ENCODE measurements at places on chromosomes 13 and 19.
A peak's percentile ranks its signal among the peaks of the same experiment; 100 is the strongest.

DNA sequence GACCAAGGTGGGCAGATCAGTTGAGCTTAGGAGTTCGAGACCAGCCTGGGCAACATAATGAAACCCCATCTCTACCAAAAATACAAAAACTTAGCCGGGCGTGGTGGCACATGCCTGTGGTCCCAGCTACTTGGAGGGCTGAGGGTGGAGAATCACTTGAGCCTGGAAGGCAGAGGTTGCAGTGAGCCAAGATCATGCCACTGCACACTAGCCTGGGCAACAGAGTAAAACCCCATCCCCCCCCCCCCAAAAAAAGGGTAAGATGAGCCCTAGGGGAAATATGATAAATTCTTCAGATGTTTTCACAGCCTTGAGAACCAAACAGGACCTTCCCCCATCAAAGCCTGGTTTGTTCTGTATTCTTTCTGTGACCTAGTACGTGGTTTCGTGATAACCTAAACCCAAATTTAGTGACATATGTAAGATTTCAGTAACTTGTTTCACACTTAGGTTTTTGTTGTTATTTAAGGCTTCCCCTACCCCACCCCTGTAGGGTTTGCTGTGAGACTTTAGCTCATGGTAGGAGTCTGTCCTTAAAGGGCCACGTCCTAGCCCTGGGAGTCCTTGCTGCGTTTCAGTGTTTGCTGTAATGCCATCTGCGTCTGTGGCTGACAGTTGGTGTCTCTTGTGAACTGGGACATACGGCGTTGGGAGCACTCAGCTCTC lies 49.6 kb downstream of the MYO9B start:
- peak; percentile 71 for DNase-seq

- DNase-seq = no peak
Measured at GRCh38 chr13:109748677-109749076, 37.7 kb downstream of the IRS2 start.

DNA sequence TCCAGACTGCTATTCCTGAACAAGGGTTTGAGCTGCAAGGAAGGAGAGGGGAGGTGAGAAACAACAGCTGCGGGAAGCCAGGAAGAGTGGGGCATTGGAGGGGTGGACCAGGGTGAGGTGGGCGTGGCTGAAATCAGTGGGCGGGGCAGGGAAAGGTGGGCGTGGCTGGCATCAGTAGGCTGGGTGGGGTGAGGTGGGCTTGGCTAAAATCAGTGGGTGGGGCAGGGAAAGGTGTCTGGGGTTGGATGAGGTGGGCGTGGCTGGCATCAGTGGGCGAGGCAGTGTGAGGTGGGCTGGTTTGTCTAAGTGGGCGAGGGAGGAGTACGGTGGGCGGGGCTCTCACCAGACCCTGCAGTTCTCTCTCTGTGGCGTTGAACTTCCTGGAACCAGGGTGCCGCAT lies 87.6 kb downstream of the MUC16 start:
- DNase-seq = no peak

GRCh38 chr13:64900039-64900438 lies 2330.1 kb downstream of the PCDH9 start:
- DNase-seq = no peak

- no peak for DNase-seq
Measured at GRCh38 chr13:85597790-85598500, 201.3 kb downstream of the SLITRK6 start.

DNA sequence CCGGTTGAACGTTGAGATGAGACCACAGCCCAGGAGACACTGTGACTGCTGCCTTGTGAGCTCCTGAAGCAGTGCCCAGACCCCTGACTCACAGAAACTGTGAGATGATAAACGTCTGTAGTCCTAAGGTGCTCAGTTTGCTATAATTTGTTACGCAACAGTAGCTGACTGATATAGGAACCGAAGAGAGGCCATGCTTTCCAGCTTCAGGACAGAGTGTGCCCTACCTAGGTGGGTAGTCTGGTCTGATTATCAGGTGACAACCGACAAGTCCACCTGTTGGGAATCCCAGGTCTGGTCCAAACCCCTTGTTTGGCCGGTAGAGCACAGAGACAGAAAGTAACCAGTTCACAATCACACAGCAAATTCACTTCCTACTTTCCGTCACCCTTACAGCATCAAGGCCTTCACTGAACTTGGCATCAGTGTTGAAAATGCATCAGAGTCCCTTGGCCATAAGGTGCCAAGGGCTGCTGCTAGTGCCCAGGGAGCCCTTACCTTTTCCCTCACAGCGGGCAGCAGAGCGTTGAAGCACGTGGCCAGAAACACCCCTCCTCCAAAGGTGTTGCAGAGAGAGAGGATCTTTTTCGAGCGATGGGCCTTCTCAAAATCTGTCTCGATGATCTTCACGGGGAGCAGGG lies 3.1 kb downstream of the SLC39A3 start:
- no peak for DNase-seq

GRCh38 chr13:99393791-99394735 lies 86.9 kb upstream of the GPR183 start:
- no peak for DNase-seq

GRCh38 chr13:67200183-67200582 lies 30.0 kb downstream of the PCDH9 start:
- DNase-seq = no peak

- peak; percentile 51 for DNase-seq
Measured at GRCh38 chr13:29561918-29562317, 33.6 kb downstream of the SLC7A1 start.

DNA sequence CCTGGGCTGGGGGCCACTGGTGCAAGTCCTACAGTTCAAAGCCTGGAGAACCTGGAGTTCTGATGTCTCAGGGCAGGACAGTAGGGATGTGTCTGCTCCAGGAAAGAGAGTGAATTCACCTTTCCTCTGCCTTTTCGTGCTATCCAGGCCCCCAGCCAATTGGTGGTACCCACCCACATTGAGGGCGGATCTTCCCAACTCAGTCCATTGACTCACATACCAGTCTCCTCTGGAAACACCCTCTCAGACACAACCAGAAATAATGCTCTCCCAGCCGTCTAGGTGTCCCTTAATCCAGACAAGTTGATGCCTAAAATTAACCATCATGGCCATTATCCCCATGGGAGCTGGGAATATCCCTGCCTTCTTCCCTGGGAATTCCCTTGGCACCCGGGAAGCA lies 38.8 kb upstream of the CHST8 start:
- no peak for DNase-seq

- no peak for DNase-seq
Measured at GRCh38 chr13:88937384-88937783, 1266.2 kb downstream of the SLITRK5 start.

DNA sequence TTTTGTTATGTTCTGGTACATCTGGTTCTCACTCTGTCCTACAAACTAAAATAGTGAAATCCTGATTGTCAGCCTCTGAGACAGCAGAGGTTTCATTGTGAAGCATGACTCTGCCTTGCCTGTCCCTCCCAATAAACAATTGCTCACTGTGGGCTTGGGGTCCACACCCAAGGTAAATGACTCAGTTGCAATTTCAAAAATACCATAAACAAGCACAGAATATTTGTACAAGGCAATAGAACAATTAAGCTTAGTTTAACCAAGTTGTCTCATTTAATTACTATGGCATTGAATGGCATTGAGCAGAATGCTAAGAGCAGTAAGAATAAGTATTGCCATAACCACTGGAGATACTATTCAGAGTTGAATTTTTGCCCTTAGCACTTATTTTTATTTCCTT lies 353.6 kb downstream of the SPRY2 start:
- DNase-seq = peak; percentile 38

DNA sequence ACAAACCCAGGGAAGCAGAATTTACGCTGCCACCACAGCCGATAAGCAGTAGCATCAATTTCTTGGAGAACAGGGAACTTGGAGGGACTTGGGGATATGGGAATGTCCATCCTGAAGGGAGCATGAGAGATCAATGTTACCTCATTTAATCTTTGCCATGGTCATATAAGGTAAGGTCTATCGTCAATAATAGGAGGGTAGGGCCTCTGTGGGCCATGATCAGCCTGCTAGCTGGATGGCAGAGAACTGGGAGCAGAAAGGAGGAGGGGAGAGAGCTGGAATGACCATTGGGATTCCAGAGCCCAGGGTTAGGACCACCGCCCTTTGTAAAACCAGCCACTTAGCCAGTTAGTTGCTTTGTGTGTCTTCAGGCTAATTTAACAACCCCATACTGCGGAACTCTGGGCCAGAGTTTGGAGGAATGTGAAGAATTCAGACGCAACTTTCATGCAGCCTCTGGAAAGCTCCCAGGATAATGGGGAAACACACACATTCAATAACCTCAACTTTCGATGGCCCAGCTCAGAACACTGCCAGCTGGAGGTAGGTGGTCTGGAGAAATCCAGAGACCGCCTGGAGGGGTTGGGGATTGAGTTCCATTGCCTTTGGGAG lies 40.3 kb downstream of the ZNF557 start:
- DNase-seq = no peak

GRCh38 chr13:51457086-51457815 lies 4.4 kb upstream of the INTS6 start:
- no peak for DNase-seq

DNA sequence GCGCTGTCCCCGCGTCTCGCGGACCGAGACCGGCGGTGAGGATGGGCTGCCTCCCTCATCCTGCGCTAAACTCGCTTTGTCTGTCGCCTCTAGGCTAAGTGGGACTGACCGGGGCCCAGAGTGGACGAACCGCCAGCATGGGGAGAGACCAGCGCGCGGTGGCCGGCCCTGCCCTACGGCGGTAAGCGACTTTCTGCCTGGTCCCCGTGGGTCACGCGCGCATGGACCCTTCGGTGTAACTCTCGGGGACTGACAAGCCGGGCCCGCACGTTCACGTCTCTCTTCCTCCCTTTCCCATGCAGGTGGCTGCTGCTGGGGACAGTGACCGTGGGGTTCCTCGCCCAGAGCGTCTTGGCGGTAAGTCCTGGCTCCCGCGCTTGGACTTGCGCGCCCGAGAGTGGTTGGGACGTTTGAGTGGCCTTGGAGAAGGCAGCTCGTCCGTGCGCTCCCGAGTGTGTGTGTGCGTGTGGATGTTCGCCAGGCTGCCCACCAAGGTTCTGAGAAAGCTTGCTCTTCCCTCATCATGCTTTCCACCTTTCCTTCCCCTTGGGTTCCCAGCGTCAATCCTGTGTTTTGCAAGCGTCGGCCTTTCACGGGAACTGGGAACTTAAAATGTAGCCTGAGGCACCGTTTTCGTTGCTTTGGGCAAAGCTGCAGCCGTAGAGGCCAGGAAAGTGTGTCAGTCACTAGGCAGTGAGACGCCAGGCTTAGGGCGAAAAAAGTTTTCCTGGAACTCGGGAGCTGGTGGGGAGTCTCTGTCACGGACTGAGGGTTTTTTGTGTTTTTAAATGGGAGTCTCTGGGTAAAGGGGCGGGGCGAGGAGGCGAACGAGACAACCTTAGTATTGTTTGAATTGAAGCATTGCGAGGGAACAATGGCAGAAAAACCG lies 927 bp downstream of the COL4A2 start:
- DNase-seq = peak; percentile 60

- no peak for DNase-seq
Measured at GRCh38 chr13:67283637-67284036, 53.5 kb upstream of the PCDH9 start.

- DNase-seq = no peak
Measured at GRCh38 chr13:77637588-77637987, 59.9 kb upstream of the SLAIN1 start.

GRCh38 chr13:71870100-71870499 lies 3.1 kb upstream of the DACH1 start:
- no peak for DNase-seq

GRCh38 chr13:101942535-101943157 lies 459.2 kb downstream of the FGF14 start:
- no peak for DNase-seq

DNA sequence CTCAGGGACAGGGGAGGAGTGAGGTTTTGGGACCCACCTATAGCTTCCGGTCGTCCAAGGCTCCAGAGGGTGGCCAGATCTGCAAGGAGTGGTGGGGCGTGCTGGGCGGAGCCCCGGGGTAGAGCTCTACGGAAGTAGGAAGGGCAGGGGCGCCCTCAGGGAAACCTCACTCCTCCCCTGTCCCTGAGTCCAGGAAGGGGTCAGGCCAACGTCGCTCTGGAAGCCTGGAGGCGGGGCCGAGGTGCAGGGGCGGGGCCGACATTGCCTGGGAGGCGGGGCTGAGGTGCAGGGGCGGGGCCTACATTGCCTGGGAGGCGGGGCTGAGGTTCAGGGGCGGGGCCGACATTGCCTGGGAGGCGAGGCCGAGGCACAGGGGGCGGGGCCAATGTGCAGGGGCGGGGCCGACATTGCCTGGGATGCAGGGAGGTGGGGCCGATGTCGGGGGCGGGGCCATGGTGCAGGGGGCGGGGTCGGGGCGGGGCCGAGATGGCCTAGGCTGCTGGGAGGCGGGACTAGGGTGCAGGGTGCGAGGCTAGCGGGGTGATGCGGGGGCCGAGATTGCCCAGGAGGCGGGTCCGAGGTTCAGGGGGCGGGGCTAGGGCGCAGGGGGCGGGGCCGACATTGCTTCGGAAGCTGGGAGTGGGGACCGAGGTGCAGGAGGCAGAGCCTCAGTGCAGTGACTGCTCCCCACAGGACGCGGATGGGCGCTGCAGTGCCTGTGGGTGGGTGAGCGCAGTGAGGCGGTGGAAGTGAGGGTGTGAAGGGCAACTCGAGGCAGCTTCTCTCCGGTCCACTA lies 4.9 kb upstream of the PALM start:
- DNase-seq = peak; percentile 23

GRCh38 chr19:3413796-3414327 lies 47.5 kb downstream of the NFIC start:
- DNase-seq = no peak

DNA sequence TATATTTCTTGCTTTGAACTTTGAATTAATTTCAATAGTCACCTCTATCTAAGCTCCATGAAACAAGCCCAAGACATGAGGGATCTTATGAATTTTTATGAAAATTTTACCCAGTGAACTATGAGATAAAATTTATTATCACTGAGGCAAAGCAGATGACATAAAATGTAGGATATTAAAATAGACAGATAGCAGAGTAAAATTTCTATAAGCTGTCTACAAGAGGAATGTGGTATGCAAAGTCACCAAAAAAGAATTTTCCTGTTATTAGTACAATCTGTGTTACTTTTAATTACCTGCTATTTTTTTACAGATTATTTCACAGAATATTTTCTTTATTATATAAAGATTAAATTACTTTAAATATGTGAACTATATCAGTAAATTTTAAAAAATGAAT lies 2312.6 kb downstream of the PCDH9 start:
- no peak for DNase-seq

GRCh38 chr19:12800923-12801465 lies 606 bp downstream of the PRDX2 start:
- no peak for DNase-seq

DNA sequence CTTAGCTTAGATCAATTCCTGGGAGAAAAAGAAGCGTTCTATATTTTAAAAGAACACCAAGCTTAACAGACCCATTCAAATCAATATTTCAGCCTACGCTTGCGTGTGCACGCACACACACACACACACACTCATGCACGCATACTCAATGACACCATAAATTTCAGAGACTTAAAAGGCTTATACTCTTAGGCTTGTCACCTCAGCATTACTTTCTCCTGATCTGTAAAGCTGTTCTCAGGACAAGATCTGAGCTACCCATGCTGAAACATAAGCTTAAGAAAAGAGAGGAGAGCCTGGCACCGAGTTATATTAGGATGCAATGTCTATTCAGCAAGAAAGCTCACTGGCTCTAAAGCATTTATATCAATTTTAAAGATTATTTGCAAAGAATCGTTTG lies 368.5 kb downstream of the FGF14 start:
- DNase-seq = no peak

Measured in RPMI7951 (cell line).